Substantia nigra (tissue), 51 donors: ENCODE measurements at places on chromosomes 12 and 14.

GRCh38 chr12:73659802-73660201 lies 877.8 kb upstream of the ATXN7L3B start:
- DNase-seq, result no peak

- DNase-seq, result no peak
These were observed 58.3 kb upstream of the HECTD1 start for GRCh38 chr14:31265701-31266398.

- DNase-seq, result no peak
These were observed 28.0 kb downstream of the BDKRB1 start for GRCh38 chr14:96284008-96284407.

GRCh38 chr12:98983647-98984046 lies 338.6 kb downstream of the APAF1 start:
- no peak for DNase-seq

- DNase-seq, result no peak
These were observed 95.9 kb downstream of the OTOGL start for GRCh38 chr12:80195074-80195726.

DNA sequence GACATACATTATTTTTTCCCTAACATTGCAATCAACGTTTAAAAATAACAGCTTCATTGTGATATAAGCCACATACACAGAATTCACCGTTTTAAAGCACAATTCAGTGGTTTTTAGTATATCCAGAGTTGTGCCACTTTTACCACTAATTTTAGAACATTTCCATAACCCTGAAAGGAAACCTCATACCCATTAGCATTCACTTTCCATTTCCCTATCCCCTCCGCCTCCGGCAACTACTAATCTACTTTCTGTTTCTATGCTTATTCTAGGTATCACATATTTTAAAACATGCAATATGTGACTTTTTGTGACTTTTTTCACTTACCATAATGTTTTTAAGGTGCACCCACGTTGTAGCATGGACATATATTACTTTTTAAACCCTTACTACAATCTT lies 55.6 kb upstream of the ISM2 start:
- DNase-seq, result no peak

DNA sequence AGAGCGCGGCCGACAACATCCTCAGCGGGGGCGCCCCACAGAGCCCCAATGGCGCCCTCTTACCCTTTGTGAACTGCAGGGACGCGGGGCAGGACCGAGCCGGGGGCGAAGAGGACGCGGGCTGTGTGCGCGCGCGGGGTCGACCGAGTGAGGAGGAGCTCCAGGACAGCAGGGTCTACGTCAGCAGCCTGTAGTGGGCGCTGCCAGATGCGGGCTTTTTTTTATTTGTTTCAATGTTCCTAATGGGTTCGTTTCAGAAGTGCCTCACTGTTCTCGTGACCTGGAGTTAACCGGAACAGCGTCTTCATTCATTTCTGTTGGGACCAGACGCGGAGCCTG lies 103.8 kb upstream of the FKBP4 start:
- no peak for DNase-seq

- no peak for DNase-seq
These were observed 124.2 kb downstream of the TTC7B start for GRCh38 chr14:90692061-90692460.

GRCh38 chr12:13444076-13444475 lies 247.6 kb downstream of the EMP1 start:
- DNase-seq, result no peak

GRCh38 chr12:47778881-47779280 lies 5.8 kb downstream of the SLC48A1 start:
- DNase-seq, result peak; percentile 47

- no peak for DNase-seq
These were observed 48.2 kb upstream of the DAAM1 start for GRCh38 chr14:59140106-59140843.

DNA sequence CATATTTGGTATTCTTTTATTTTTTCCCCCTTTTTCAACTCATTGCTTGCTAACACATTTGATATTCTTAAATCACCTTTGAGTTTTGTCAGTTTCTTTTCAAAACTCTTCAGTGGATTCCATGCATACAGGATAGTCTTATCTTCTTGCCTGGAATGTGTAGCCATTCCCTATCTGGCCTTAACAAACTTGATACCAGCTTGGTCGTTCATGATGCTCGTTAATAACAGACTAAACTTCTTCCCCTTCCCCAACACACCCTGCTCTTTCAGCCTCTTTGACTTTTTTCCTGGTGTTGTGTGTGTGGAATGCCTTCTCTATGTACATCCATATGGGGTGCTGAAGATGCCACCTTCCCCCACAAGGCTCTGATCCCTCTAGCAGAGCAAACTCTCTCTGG lies 17.7 kb upstream of the CALM1 start:
- DNase-seq, result no peak

DNA sequence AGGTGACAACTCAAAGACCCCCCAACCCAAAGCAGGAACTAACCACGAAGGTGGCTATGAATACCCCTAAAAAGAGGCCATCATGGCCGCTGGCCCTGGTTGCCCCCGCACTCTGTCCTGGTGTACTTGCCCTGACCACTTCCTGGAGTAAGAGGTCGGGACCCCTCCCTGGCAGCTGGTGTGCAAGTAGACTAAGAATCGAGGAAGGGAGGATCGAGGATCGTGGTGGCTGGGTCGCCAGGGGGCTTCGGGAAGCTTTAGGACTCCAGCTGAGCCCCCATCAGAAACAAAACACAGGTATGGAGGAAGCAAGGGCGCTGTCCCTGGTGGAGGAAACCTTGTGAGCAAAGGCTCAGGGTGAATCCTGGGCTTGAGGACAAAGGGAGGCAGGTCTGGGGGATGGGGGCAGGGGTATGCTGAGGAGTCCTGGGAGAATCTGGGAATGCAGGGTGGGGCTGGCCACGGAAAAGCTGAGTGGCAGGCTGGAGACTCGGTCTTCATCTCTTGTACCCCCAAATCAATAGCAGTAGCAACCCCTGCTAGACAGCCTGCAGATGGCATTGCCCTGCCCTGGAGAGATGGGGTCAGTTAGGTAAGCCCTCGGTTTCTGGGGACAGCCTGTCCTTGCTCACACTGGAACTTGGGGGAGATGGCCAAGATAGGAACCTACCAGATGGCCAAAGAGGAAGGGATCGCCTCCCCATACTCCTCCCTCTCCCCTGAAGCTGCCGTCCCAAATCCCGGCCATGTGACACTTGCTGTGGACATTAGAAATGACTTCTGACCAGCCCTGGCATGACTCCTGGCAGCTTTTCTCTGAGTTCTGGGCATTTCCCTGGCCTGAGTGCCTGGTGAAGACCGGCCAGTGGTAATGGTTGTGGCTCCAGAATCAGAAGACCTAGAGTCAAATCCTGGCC lies 45.3 kb upstream of the ESRRB start:
- DNase-seq, result no peak
